ENCODE measurements at places on chromosomes 7 and 10.

GRCh38 chr7:2387897-2388636, 15.3 kb upstream of the CHST12 start:
- no peak for DNase-seq

DNA sequence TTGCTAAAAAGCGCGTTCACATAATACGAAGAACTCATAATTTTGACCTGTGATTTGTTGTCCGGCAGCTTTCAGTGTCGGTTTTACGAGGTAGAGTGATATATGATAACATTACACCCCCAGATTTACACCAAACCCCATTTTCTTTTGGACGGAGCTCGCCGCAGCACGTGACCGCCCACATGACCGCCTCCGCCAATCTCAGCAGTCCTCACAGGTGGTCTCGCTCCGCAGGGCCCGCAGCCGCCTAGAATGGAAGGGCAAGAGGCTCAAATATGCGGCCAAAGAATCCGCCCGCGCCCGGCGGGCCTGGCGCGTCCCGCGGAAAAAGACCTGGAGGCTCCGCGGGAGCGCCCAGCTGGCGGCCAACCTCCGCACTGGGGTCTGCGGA, at the start of gene HOXA7:
Gene HOXA7 (minus strand): TSS at position 168 of the 391 bp plus-strand sequence. CDS start 130 bp downstream, at position 38.
- DNase-seq, result no peak

DNA sequence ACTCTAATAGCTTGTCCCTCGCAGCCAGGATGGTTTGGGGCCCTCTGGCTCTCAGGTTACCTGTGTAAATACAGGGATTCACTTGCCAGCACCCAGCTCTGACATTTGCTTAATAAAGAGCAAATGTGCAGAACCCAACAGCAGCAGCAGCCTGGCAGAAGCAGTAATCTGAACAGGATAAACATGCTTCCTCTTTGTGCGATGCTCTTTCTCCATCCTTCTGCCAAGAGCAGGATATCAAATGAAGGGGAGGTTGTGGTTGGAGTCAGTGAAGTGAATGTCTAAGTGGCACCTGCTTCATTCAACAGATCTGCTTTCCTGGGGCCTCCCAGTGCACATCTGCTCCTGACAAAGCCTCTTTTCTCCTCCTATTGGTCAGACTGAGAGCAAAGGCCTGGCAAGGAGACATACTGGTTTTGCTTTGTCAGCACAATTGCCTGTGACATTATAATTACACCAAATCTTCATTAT, 130.3 kb downstream of the NRF1 start:
- no peak for DNase-seq

- DNase-seq, result no peak
Observed at GRCh38 chr7:19139706-19140327, 5.4 kb downstream of the FERD3L start.

GRCh38 chr7:144534655-144535395, 131.3 kb upstream of the NOBOX start:
- DNase-seq, result no peak

DNA sequence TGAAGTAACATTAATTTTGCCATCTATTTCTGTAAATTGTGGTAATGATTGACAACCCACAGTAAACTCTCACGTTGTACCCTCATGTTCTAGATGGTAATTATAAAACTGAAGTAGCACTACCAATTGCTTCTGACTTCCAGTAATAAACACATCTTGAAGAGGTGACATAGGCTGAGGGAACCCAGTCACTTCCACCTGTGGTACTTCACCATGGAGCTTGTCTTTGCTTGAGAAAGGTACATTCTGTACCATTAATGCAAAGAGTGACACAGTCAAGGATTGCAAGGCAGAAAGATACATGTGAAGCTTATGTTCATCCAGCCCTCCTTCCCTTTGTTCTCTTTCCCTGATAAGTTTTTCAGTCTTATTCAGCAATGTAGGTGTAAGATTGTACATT, 11.2 kb downstream of the CAPZA2 start:
- DNase-seq, result no peak

DNA sequence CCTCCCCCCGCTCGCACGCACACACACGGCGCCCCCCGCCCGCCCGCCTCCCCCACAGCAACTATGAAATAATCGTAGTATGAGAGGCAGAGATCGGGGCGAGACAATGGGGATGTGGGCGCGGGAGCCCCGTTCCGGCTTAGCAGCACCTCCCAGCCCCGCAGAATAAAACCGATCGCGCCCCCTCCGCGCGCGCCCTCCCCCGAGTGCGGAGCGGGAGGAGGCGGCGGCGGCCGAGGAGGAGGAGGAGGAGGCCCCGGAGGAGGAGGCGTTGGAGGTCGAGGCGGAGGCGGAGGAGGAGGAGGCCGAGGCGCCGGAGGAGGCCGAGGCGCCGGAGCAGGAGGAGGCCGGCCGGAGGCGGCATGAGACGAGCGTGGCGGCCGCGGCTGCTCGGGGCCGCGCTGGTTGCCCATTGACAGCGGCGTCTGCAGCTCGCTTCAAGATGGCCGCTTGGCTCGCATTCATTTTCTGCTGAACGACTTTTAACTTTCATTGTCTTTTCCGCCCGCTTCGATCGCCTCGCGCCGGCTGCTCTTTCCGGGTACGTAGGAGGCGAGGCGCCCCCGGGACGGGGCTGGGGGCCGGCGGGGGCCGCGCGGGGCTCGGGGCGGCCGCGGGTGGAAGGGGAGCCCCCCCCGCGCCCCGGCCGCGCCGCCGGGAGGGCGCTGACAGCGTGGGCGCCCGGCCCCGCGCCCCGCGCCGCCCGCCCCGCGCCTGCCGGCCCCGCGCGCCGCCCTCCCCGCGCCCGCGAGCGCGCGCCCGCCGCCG, 441 bp downstream of the BMI1 start:
- DNase-seq, result peak; percentile 61

Data from activated CD4-positive, CD25-positive, alpha-beta regulatory T cell (primary cell).